ENCODE measurements at places on chromosomes 13 and 19.

GRCh38 chr13:97335488-97336134, 98.4 kb upstream of the RAP2A start:
- no peak for DNase-seq

DNA sequence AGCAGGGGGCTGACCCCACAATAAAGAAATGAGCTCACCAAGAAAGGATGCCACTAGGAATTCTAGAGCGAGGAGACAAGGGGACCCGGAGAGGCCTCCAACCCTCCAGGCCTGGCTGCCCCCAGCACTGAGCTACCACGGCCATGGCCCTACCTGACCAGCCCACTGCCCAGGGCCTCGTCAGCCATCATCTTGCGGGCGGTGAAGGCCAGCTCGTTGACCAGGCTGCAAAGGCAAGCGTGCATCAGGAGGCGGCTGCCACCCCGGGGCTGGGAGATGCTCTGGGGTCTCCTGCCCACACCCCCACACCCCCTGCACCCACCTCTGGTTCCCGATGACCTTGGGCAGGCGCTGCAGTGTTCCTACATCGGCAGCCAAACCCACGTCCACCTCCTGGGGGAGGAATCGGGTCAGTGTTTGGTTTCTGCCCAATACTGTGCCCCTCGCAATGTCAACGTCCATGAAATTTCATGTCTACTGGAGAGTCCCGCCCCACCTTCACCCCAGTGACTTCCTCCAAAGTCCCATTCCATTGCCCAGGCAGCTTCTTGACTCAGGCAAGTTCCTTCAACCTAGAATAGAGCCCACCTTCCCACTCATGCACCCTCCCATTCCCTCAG, 3.5 kb upstream of the LGALS4 start:
- no peak for DNase-seq

GRCh38 chr19:56136362-56136761, 4.7 kb upstream of the ZNF444 start:
- no peak for DNase-seq

DNA sequence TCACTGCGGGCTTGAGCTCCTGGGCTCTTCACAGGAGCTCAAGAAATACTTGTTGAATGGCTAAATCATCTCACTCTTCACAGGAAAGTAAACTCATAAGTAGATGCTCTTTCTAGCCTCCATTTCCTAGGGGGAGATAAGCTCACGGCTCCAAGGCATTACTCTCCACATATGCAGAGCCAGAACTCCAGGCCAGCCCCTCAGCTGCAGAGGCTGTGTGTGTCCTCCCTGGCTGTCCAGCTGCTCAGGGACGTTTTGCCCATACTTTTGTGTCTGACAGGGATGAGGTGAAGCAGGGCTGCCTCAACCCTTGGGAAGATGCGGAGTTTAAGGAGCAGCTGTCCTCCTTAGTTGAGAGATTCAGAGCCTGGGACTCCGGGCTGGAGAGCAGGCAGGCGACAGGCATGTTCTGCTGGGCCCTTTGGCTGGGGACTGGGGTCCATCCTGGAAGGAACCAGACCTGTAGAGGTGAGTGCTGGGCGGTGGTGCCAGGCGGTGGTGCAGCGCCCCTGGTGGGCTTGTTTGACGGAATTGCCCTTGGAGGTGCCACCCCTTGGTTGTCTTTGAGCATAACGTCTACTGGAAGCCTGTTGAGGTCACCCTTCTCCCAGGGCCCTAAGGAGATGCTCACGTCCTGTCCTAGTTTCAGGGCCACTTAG, 20.5 kb upstream of the SLC15A1 start:
- no peak for DNase-seq

DNA sequence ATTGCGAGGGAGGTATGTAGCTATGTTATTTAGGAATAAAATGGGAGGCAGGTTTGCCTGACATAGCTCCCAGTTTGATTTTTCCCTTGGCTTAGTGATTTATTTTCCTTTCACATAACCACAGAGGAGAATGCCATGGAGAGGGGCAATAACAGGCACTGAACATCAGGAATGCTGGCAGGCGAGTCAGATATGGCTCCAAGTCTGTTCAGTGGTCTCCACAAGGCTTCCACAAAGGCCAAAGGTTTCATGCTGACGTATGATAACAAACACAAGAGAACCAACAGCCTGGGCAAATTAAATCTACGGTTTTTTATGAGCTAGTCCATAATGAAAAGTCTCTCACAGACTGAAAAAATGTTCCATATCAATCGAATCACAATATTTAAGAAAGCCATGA, 66.7 kb downstream of the SUCLA2 start:
- DNase-seq, result no peak

GRCh38 chr13:73683746-73684145, 450.5 kb downstream of the KLF12 start:
- no peak for DNase-seq

- DNase-seq, result no peak
Observed at GRCh38 chr13:40553356-40553755, 113.1 kb downstream of the FOXO1 start.

DNA sequence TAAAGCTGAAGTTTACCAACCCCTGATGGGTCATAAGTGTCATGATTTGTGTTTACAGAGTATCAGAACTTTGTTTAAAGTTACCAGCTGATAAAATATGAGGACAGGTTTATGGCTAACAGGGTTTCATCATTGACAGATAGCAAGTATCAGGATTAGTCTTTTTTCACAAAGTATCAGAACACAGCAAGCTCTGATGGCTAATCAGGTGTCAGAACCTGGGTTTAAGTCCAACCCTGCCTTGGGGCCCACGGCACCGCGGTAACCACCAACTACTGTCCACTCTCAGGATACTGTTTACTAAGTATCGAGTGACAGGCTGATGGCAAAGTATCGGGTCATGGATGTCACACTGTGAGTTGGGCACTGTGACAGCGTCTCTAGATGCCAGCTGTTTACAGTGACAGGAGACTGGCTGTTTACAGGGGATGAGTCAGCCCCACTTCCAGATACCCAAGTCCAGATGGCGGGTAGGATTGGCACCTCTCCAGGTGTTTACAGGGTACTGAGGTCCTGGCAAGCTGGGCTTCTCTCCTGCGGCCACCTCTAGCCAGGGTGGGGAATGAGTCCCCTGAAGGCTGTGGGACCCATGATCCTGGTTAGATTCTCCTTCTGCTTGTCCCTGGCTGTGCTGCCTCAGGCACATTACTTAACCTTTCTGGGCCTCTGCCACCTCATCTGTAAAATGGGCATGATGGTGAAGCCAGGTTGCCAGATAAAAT, 21.8 kb downstream of the ARRDC2 start:
- DNase-seq, result no peak

DNA sequence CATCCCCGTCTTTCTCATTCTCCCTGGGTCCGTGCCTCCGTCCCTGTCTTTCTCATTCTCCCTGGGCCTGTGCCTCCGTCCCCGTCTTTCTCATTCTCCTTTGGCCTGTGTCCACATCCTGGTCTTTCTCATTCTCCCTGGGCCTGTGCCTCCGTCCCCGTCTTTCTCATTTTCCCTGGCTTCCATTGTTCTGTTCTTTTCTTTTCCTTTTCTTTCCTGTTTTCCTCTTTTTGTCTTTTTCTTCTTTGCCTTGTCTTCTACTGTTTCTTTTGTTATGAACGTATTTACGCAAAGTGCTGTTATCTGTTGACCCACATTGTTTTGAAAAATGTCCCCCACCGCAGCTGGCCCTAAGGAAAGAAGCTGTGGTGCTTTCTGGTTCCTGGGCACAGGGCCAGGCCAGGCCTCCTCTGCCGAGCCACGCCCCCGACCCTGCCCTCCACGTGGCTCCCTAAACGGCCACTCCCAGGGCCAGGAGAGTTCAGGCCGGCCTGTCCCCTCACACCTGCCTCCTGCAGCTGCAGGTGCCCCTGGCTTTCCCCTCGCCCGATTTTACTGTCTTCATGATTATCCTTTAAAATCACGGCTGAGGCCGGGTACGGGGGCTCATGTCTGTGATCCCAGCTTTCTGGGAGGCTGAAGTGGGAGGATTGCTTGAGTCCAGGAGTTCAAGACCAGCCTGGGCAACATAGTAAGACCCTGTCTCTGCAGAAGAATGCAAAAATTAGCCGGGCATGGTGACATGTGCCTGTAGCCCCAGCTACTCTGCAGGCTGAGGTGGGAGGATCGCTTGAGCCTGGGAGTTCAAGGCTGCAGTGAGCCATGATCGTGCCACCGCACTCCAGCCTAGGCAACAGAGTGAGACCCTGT, 14.0 kb upstream of the TMPRSS9 start:
- no peak for DNase-seq

DNA sequence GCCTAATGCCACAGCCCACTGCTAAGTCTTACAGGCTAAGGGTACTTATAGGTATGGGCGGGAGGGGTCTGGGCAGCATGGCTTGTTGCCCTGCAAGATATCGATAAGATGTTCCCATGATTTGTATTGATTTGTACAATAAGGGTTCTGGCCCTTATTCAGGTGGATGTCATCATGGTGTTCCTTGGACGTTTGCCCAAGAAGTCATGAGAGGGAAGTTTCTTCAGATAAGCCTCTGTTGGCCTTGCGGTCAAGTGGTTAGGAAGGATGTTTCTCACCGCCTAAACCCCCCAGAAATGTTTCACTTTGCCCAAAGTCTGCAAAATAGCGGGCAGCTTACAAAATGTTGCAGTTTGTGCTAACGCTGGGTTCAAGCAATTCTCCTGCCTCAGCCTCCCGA, 7.3 kb downstream of the PARP4 start:
- no peak for DNase-seq
